ENCODE measurements at places on chromosomes 4 and X.

GRCh38 chr4:107815158-107815557 is 9.6 kb upstream of the SGMS2 start:
- no peak for DNase-seq

DNA sequence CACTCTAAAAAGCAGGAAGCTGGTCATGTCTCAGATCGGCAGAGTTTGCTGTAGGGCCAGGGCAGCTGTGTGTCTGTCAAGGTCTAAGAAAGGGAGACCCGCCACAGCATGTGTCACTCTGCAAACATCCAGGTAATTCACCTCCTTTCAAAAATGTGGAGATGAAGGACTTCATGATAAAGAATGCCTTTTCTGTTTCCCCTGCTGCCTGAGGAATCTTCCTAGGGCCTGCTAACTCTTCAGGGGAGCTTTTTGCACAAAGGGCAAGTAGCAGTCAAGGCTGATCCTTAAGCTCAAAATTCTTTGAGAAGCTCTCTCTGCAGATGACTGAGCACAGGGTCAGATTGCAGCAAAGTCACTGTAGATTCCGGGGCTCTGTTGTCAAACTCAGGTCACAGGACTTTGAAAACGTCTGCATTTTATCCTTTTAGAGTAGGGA is 21.1 kb downstream of the RASL11B start:
- no peak for DNase-seq

DNA sequence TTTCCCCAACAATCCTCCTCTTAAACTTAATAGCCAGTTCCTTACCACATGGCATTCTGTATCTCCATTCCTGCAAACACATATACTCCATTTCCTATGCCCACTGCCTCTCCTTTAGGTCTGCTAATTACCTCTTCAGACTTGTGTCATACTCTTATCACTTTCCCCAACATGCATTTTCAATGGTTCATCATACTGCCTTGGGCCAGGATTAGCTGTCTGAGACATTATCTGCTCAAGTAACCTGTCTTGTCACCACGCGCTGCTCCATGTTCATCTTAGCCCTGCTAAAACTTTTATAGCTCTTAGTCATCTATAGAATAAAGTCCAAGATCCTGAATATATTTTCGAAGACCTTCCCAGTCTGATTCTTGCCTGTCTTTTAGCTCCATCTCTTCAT is 224.1 kb upstream of the GK2 start:
- DNase-seq, result no peak

GRCh38 chrX:39952989-39953388 is 144.8 kb downstream of the BCOR start:
- DNase-seq, result no peak

- no peak for DNase-seq
Measured at GRCh38 chrX:136781180-136781797, 557 bp upstream of the ARHGEF6 start.

DNA sequence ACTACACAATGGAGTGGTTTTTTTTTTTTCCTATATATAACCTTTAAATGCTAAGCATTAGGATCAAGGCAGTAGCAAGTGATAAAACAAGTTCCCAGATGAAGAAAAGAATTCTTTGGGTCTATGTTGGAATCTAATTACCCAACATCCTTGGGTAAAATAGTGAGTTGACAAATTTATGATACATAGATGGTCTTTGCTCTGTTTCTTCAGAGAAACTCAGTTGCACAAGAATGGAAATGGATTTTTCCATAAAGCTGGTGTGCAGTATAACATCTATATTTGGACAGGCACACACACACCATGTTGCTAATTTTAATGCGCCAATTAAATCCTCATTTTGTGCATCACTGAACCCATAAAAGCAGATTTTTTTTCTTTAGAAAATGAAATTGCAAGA is 137.0 kb upstream of the MED14 start:
- no peak for DNase-seq

GRCh38 chrX:79130857-79131256 is 13.6 kb upstream of the GPR174 start:
- DNase-seq, result no peak

GRCh38 chr4:47804598-47804997 is 33.3 kb downstream of the CORIN start:
- no peak for DNase-seq

DNA sequence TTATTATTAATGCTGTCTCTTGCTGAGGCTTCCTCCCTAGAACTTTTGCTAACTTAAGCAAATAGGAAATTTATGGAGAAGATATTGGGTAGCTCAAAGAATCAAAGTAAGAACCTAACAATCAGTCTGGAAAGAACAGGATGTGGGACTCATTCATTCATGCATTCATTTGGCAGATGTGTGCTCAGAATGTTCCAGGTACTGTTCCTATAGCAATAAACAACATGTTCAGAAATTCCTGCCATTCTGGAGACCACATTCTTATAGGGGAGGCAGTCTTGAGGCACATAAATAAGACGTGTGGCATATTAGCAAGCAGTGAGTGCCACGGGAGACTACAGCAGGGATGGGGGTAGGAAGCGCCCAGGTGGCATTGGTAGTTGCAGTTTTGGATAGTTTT is 5.0 kb downstream of the GRK4 start:
- DNase-seq, result no peak

DNA sequence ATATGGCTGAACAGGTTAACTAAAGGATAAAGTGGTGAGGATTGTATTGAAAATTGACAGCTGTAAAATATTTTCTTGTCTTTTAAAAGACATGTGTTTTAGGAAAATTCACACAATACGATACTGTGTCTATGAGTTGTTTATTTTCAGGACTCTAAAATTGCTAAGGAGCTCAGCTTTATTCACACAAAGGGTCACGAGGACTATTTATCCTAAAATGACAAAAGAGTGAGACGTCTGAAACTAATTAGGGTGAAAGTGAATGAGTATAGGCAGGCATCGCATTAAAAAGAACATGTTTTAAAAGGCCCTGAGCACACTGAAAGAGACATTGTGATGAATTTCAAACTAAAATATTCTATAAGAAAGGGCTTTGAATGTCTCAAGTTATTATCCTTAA is 304.7 kb downstream of the SH2D1A start:
- DNase-seq, result no peak
